ENCODE measurements at places on chromosomes 1 and 21.

- DNase-seq: no peak
Observed at GRCh38 chr1:73820843-73821242, 377.1 kb downstream of the LRRIQ3 start.

DNA sequence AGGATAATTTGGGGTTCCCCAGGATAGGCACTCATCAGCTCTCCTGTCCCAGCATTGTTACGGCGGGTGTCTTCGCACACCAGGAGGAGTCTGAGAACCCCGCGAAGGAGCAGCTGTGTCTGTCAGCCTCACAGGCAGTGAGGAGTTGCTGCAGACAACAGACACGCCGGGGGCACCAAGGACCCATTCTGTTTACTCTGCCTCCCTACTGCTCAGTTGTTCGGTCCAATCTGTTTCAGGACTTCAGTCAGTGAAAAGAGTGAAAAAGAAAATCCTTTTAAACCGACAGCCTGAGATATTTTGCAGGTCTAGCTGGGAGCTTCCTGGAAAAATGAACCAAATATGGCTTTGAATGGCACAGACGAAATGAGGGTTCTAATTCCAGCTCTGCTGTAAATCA is 288.4 kb downstream of the OMA1 start:
- DNase-seq: no peak

DNA sequence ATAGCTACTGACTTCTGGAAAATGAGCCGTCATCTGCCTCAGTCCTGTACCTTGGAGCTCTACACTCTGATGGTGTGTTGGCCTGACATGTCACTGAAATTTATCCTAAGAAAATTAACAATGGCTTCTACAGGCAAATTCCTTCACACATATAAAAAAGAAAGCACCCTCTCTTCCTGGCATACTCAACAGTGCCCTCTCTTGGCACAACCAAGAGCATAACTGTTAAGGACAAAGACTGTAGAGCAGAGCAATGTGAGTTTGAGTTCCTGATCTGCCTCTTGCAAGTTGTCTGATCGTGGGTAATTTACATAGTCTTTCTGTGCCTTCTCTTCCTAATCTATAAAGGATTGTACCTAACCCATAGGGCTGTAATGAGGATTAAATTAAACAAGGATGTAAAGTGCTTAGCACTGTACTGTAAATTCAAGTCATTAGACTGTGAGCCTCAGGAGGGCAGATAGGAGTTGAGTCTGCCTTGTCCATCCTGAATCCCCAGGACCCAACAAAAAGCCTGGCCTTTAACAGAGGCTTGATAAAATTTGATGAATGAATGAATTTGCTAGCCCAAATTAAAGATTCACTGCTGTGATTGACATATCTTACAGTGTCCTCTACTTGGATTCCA is 83.5 kb downstream of the SYF2 start:
- DNase-seq: peak; percentile 49

DNA sequence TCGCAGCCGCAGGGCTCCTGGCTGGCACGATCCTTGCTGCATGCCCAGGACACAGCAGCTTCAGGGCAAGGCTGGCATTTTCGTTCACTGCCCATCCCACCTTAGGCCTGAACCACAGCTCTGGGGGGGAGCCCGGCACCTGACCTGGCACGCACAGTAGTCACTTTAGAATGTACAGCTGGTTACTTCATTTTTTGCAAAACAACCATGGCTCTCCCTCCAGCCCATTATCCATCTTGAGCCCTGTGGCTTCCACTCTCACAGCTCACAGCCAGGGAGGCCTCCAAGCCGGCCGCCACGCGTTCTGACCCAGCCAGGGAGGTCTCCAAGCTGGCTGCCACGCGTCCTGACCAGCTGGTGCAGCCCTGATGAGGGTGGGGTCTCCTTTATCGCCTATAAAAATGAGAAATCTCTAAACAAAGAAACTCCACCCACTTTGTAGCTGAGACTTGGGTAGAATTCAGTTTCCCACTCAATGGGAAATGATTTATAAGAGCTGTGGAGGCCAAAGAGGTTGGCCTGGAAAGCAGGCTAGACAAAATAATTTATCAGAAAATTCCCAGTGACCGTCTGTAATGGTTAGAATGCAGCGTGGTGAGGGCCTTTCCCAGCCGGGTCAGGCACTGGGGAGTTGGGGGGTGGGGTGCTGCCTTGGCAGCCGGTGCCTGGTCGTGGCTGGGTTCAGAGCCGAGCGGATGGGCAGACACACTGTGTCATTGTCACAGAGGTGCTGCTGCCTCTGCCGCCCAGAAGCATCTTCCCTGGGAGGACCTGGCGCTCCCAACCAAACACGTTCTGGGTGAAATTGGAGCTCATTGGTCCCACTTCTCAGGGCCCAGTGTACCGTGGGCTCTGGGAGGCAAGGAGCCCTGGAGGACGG is 54.6 kb upstream of the ACTRT2 start:
- no peak for DNase-seq

- no peak for DNase-seq
Observed at GRCh38 chr1:169546087-169546995, 39.9 kb downstream of the F5 start.

DNA sequence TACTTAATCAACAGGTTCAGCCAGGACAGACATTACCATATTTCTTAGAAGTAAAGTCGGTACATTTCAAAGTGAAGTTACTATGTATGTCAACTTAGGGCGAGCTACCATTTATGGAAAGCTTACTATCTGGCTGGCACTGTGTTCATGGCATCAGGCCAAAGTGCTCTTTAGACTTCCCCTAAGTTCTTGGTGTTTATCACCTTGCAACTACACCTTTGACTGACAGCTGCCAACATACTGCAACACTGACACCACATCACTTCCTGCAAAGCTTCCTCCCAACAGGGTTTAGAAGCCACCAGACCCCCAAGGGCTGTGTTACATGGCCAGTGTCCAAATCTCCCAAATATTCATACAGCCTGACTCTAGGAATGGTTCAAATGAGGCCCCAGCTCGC is 61.0 kb downstream of the TIAM1 start:
- no peak for DNase-seq

GRCh38 chr21:36981977-36982700 is 15.7 kb upstream of the HLCS start:
- DNase-seq: no peak

- no peak for DNase-seq
Observed at GRCh38 chr1:46581681-46582455, 22.2 kb downstream of the MKNK1 start.

DNA sequence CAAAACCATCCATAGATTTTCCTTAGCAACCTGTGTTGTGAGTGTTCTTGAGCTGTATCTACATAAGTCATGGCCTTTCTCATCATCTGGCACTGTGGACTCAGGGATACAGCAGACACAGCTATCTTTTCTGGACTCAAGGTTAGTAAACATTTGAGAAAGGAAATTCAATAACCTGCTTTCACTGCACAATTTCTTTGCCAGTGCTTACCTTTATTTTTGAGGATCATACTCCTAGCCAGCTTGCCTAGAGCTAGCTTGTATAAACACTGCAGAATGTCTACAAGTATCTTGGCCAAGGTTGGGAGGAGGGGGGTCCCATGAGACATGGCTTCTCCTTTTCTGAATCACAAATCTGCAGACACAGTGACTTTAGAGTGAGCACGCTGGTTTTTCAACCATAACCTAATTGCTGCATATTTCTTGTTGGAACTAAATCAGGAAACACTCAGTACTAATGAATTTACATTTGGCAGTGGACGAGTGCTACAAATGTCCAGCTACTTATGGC is 27.2 kb downstream of the ADAMTS5 start:
- no peak for DNase-seq

- no peak for DNase-seq
Observed at GRCh38 chr1:94883691-94884090, 43.2 kb downstream of the CNN3 start.

GRCh38 chr1:59917785-59918180 is 8.8 kb downstream of the CYP2J2 start:
- no peak for DNase-seq

- DNase-seq: no peak
Observed at GRCh38 chr1:111497592-111497991, 5.8 kb downstream of the ADORA3 start.

DNA sequence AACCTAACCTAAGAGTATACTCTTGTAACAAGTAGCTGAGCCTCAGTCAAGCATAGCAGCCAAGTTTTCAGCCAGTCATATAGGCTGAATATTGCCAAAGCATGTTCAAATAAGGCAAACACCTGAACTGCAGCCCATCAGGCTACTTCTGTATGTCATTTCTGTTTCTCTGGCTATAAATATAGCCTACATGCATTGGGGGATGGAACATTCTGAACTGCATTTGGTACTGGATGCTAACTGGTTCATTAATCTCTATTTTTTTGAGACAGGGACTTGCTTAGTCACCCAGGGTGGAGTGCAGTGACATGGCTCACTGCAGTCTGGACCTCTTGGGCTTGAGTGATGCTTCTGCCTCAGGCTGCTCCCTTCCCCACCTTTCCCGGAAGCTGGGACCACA is 37.3 kb downstream of the MAST2 start:
- DNase-seq: no peak

GRCh38 chr1:234530672-234531071 is 51.7 kb upstream of the TARBP1 start:
- DNase-seq: no peak

GRCh38 chr1:187909382-187909781 is 1080.6 kb downstream of the PLA2G4A start:
- no peak for DNase-seq

- DNase-seq: no peak
Observed at GRCh38 chr1:168482106-168482505, 61.7 kb downstream of the XCL2 start.

- DNase-seq: no peak
Observed at GRCh38 chr1:85262985-85263384, 3.5 kb upstream of the C1orf52 start.

DNA sequence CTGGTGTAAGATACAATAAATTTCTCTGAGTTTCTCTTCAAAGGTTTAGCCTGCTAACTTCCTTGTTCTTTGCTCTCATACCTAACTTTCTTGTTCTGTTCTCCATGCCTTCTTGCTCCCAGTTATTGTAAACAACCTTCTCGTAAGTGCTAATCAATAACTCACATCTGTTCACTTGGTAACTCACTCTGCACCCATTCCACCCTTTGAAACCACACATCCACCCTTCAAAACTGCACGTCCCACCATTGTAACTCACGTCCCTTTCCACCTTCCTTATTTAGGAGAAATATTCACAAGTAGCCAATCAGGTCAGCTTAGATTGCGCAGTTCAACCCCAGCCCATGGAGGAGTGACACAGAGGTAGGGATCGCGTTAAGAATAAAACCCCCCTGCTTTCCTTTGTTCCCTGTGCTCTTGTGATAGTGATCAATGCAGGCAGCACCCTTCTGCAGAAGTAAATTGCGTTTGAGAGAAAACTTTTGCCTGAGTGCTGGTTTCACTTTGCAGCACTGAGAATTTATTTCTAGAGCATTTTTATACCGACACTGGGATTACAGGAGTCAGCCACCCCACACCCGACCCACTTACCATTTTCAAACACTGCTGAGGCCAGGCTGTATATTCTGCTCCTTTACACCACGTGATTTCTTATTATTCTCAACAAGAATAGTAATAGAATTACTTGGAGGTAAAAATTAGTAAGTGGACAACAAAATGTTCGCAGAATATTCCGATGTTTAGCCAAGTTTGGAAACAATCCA is 789.2 kb upstream of the RGS18 start:
- DNase-seq: no peak

DNA sequence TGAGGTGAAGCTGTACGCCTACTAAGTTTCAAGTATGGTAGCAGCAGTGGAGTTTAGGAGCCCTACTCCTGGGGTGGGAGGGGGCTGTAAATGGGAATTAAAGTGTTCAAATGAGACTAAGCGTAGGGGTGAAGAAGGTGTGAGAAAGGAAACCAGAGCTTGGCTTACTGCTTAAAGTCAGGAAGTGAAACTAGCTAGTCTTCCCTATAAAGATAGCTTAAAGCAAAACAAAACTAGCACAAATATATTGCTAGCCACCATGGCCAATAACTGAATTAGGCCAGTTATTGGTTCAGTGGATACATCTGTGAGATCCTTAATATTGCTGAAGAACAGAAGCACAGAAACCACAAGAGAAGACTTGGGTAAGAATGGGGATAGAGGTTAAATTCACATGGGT is 492.2 kb upstream of the PKN2 start:
- no peak for DNase-seq

DNA sequence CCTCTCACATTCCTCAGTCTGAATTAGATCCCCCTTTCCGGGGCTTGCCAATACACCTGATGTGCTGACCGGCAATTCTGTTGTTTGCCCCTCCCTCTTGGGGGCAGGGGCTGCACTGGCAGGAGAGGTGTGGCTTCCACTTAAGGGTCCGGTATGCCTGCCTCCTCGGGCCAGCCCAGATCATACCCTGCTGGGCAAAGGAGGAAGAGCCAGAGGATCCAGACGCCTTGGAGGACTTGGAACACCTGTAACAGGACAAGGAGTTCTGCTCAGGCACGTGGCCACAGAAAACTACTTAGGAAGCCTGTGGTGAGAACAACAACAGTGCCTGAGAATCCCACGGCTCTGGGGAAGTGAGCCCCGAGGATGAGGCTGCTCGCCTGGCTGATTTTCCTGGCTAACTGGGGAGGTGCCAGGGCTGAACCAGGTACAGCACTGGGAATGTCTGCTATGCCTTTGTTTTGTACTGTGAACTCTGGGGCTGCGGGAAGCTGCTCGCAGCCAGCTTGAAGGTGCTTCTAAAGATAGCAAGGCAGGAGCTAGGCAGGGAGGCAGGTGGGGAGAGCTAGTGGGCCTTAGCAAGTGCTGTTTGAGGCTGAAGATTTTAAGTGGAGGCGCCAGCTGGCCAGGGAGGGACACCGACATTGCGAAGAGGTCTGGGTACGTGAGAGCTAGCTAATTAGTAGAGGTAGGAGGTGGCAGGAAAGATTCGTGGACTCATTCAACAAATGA is at the start of gene SMPDL3B:
Gene SMPDL3B (plus strand): TSS at position 183 of the 732 bp plus-strand sequence. CDS start 184 bp downstream, at position 367.
- DNase-seq: peak; percentile 86

DNA sequence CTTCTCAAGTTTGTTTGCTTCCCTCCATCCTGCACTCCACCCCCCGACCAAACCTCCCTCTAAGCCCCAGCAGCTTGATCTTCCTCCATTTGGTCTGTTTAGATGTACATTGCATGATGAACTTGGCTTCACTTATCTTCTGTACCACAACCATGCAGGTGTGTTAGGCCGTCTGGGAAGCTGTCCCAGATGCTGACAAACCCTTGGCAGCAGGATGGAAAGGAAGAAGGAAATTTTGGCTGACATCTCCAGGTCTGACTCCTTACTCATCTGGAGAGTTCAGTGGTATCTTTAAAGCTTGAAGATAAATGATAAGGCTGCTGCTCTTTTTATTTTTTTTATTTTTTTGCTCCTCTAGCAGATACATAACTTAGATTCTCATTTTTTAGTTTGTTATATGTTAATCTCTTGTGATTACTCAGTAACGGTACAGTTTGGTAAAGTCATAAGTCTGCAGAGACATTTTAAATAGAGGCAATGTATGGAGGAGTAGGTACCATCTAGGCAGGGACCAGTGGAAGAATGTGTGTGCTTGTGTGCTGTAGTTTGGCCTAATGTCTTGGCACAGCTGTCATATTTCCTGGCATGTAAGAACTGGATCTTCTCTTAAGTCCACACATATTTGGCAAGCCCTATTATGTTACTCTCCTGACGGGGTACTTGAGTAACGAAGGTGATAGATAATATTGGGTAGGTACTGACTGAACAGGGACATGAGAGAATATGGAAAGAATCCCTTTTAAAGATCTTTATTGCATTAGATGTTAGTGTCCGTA is 79.7 kb downstream of the CACHD1 start:
- no peak for DNase-seq

- no peak for DNase-seq
Observed at GRCh38 chr1:28983091-28983490, 68.7 kb downstream of the EPB41 start.

Measured in H1 (cell line).